Left renal pelvis (tissue), 4 donors: ENCODE measurements at places on chromosomes 11 and 22. TPM values are rescaled to one million over a fixed set of nuclear protein-coding genes. Genes with fewer than 3 reads are reported as not detected.

PGR gene
- polyA plus RNA-seq = 0.07 TPM

DBX1 gene
- polyA plus RNA-seq = not detected

TMEM184B gene
- 43.1 TPM for polyA plus RNA-seq

KCNE3 gene
- 27.5 TPM for polyA plus RNA-seq

MFRP gene
- polyA plus RNA-seq = not detected

CNGA4 gene
- 0.29 TPM for polyA plus RNA-seq

PRG3 gene
- 0.49 TPM for polyA plus RNA-seq

FJX1 gene
- 18.2 TPM for polyA plus RNA-seq

CADM1 gene
- 282 TPM for polyA plus RNA-seq

ACCS gene
- polyA plus RNA-seq = 19.6 TPM

XKR3 gene
- not detected for polyA plus RNA-seq

INS gene
- not detected for polyA plus RNA-seq

PHLDB1 gene
- polyA plus RNA-seq = 156 TPM

GAL gene
- 1.2 TPM for polyA plus RNA-seq

DNA sequence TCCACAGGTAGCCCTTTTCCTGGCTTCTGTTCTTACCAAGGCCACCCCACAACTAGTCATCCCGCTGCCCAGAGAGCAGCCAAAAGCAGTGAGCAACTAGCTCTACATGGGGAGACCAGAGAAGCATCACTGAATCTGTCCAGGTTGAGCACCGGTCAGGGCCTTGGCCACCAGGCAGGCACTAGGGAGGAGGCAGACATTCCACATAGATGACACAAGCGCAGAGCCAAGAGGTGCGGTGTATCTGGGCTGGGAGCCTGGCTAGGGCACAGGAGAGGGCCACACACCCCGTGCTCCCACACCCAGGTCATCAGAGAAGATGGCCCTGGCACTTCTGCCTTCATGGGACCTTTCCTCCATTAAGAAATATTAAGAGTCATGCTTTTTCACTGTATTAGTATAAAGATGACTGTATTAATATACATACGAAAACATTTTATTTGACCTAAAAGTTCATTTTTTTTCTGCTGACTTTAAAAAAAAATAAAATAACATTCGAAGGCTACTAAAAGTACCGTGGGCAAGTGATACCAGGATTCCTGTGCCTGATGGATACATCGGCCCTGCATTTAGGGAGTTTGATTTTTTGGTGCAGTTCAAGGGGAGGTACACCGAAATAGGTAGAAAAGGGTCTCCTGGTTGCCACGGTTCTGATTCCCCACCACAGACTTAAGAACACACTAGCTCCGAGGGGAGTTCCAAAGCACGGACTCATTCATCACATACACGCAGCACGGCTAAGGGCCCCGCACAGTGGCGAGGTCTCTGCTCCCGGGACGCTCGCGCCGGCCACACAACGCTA lies 1.2 kb downstream of the DGCR2 start:
- DNase-seq = no peak

DNA sequence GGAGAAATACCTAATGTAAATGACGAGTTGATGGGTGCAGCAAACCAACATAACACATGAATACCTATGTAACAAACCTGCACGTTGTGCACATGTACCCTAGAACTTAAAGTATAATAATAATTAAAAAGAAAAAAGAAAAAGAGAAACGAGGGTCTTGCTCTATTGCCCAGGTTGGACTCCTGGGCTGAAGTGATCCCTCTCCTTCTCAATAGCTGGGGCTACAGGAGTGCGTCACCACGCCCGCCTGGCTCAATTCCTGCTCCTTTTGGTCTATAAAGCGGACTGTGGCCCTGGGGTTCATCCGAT lies 521 bp upstream of the PTS start:
- DNase-seq = no peak

- no peak for DNase-seq
Measured at GRCh38 chr22:27540656-27541396, 260.7 kb downstream of the MN1 start.

- no peak for DNase-seq
Measured at GRCh38 chr11:130023204-130023603, 20.6 kb upstream of the PRDM10 start.

- DNase-seq = no peak
Measured at GRCh38 chr22:33902073-33902472, 18.2 kb downstream of the LARGE1 start.

DNA sequence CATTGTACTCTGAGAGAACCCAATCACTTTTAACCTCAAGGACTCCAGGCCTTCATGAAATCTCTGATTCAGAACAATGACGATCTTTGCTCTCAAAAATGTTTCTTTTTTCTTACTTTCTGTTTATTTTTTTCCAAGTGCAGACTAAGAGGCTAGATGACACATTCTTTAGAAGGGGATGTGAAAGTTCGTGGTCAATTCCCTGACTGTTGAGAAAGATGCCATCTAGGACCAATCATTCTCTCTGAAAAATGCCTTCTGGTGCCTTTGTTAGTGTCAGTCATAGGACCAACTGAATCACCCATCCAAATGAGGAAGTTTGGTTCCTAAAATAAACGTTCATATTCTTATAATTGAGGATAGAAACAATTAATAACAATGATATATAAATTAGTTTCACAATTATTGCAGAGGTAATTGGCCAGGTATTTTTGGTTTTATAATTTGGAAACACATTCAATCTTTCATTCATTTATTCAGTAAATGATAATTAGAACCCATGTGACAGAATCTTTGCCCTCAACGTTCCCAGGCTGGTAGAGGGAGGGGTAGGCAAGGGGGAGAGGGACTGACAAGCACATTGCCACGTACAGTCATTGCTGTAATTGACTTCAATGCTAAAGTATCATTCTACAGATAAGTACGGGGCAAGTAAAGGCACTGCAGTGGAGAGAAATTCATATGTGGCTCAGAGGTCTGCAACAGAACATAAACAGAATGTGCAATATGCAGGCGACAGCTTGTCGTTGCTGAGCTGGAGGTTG lies 333.4 kb upstream of the MPPED2 start:
- no peak for DNase-seq

DNA sequence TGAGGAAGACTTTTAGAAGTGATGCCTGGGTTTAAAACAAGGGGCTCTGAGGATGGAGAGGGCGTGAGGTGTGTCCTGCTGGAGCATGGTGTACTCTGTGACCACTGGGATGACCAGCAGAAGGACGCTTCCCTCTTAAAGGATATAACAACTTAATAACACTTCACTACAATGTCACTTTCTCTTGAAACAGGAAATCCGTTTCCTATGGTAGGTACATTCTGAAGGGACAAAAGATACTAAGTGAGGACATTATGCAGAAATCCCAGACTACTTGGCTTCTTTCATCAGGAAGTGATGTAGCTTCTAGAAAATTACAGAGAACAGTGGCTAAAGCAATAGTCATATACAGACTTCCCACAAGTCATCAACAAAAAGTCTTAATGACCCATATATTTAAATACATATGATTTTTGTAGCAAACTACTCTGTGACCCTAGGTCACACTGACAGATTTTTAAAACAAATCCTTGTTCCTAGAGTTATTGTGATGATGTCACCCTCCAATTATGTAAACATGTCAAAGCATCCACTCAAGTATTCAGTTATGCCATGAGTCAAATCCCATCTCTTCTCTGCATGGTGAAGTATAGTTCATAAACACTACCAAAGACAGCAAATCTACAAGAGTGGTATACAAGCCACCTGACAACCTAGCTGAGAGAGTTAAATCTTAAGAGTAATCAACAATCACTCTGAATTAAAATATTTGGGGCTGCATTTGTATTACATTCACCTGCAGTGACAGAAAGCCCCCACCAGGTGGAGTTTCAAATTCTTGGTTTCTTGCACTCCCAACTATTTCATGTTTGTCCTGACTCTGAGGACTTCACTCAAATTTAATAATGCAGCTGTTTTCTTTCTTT lies 32.8 kb downstream of the PITPNB start:
- DNase-seq = no peak

GRCh38 chr11:45832811-45833441 lies 14.3 kb upstream of the CRY2 start:
- no peak for DNase-seq

- DNase-seq = no peak
Measured at GRCh38 chr11:78192223-78192719, 3.6 kb downstream of the USP35 start.

GRCh38 chr11:96254087-96254486 lies 88.9 kb downstream of the MAML2 start:
- no peak for DNase-seq

DNA sequence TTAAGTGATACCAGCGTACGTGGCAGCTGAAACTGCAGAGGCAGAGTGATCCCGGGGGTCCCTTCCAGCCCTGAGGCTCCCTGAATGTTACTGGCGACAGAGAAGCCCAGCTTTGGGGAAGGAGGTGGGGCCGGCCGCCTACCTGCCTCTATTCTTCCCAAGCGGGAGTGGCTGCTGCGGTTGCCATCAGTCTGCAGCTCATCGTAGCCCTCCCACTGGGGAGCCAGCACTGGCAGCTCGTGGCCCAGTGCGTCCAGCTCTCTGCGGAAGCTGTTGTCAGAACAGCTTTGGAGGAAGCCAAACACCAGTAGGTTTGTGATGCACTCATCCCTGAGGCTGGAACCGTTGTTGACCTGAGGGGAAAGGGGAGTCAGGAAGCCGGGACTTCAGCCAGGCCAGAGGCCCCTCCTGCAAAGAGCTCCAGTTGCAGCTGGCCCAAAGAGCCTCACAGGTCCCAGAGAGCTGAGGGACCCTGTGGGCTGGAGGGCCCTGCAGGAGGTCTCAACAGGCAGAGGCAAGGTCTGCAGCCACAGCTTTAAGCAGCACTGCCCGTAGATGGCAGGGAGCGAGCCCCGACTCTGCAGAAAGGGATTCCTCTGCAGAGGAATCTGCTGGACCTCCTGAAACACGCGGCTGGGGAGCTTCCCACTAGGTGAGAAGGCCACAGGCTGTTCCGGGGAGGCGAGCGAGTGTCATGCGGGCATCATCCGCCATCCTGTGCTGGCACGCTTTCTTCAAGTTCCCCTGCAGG lies 30.4 kb downstream of the BID start:
- no peak for DNase-seq

DNA sequence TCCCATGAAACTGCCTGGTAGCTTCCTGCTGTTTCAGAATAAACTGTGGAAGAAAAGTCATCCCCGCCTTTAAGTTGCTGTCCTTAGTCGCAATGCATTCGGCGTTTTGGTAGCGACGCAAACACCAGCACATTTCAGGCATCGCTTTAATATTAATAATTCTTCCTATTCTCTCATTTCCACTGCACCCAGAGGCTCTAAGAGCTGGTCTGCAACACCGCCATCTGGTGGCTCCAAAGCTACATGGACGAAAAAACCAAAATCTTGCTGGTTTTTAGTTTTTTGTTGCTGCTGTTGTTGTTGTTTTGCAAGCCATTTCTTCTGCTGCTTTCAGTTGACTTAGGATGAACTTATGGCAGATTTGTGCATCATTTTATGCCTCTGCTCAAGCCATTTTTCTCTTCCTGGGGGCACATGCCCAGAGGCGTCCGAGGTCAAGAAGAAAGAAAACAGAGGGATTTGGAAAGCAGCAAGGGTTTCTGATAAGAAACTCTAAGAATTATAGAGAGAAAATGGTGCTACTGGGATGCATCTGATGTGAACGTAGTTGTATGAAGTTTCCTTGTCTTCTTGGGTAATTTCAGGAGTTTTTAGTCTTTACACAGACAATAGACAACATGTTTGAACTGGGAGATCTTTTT lies 345.4 kb upstream of the KIRREL3 start:
- DNase-seq = peak; percentile 10

- DNase-seq = no peak
Measured at GRCh38 chr11:2564588-2565425, 120.0 kb downstream of the KCNQ1 start.

DNA sequence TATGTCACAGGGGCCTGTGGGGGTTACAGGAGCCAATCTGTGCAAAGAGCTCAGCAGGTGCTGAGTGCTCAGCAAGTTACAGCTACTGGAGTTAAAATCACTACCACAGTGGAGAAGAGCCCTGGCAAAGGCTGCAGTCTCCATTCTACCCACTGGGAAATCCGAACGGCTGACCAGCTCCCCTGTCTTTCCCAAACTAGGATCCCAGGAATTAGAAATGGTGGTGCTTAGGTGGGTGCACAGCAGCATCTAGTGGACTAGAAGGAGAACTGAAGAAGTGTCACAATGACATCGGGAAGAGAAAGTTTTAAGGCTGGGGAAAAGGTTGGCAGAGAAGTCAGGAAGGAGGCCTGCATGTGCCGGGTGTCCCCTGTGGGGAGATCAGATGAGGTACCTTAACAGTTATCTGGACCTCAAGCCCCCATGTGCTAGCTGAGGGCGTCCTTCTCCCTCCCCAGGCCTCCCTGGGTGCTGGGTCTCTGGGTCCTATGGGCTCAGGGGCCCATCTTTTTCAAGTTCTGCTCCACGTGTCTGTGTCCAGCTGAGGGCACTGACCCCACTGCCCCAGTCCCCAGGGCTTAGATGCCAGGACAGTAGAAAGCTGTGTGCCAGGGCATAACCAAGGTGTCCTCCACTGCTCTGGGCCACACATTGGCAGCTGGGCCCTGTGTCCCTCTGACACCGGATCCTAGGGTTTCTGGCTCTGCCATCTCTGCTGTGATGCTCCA lies 1.9 kb downstream of the PIWIL3 start:
- DNase-seq = no peak

- no peak for DNase-seq
Measured at GRCh38 chr11:130915603-130916237, 559 bp downstream of the SNX19 start.

GRCh38 chr11:87879118-87879517 lies 296.1 kb downstream of the RAB38 start:
- no peak for DNase-seq

DNA sequence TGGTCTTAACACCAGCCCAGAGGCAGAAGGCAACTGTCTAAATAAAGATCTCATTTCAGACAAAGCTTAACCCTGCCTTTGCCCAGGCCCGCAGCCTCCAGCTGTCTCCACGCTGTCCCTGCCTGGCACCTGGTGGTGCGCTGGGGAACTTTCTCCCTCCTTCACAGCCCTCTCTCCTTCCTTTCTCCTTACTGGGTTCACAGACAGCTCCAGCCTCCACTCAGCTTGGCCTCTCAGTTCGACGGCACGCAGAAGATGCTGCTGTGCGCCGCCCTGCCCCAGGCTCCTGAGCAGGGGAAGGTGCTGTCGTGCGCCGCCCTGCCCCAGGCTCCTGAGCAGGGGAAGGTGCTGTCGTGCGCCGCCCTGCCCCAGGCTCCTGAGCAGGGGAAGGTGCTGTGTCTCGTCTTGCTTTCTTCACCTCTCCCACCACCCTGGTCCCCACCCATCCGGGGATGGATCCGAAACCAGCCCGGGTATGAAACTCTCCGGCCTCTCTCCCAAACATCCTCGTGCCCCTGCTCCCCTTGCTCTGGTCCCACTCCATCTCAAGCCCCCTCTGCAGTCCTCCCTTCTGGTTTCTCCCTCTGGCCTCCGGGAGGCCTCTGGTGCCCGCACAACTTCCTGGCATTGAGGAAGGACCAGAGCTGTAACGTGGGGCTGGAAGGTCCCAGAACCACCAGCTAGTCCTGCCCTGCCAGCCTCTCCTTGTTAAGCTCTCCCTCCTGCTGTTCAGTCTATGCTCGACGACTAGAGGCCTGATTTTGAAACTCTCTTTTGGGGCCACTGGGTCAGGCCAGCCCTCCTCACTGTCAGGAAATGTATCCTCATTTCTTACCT lies 22.9 kb upstream of the JAM3 start:
- DNase-seq = no peak
